Activated T-cell treated with anti-CD3 and anti-CD28 coated beads, Interleukin-2, amount 50 U/mL, for 72 hours (primary cell): ENCODE measurements at places on chromosomes 3 and 15. TPM values are rescaled to one million over a fixed set of nuclear protein-coding genes. Genes with fewer than 3 reads are reported as not detected.

The CCR3 gene
- not detected for total RNA-seq

- no peaks in the 10 kb centered on the region for H3K4me1 ChIP-seq
- peaks cover 20% of the 10 kb centered on the region for H3K36me3 ChIP-seq
- no peak for DNase-seq
- H3K27me3 ChIP-seq = no peaks in the 10 kb centered on the region
- H3K27ac ChIP-seq = no peak overlapping the region
These were observed 28.3 kb downstream of the MKRN2 start for GRCh38 chr3:12585181-12585580.

DNA sequence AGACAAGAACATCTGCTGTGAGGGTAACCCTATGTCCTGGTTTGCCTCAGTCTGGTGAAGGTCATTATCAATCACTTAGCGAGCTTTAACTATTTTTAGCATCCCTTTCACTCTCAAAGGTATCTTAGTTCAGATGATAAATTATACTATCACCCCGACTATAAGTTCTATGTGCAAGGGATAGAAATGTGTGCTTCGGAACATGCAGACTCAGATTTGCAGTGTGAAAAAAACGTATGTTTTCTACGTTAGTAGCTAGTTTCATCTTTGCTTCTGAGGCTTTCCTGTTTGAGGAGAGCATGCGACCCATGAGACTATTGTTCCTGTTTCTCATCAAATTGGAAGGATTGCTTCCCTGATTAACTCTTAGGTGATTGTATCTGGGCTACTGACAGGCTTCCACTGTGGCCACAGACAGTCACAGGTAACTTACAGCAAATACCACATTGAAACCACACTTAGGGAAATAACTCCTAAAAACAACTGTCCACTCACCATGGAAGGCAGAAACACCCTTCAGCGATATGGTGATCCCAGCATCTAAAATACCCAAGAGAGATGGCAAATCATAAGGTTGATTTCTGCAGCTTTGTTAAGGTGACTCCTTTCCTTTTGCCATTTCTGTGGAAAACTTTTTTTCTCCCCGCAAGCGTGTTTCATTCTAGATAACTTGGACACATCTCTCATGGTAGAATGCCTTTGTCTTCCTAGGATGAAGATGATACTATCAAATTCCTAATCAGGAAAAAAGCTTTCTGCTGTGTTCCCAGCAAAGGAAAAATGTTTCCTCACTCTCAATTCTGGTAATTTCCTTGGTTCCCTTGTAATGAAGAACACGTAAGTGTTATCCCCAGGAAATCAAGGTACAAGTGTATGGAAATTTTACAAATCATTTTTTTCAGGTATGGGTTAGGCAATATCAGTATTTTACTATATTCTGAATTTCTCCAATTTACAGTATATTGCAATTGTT, 5.2 kb downstream of the GCSAM start:
- peaks cover 70% of the 10 kb centered on the region for H3K4me1 ChIP-seq
- H3K27me3 ChIP-seq = no peaks in the 10 kb centered on the region
- H3K4me3 ChIP-seq = peak overlapping the region; percentile 53

DNA sequence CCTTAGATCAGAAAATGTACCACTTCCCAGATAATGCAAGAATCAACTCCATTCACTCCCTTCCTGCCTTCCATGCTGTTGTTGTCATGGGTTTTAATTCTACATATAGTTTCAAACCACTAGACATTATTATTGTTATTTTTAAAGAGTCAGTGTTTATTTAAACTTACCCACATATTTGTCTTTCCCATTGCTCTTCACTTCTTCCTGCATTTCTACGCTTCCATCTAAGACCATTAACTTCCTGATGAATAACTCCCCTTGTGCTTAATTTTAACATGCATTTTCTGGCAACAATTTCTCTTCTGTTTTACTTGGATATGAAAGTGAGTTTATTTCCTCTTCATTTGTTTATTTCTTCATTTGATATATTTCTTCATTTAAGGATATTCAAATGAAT, 127.1 kb upstream of the FHIT start:
- H3K4me1 ChIP-seq = peaks cover 5% of the 10 kb centered on the region
- H3K27me3 ChIP-seq = peaks cover 23% of the 10 kb centered on the region
- no peak overlapping the region for H3K27ac ChIP-seq
- no peak overlapping the region for H3K4me3 ChIP-seq
- no peaks in the 10 kb centered on the region for H3K36me3 ChIP-seq

DNA sequence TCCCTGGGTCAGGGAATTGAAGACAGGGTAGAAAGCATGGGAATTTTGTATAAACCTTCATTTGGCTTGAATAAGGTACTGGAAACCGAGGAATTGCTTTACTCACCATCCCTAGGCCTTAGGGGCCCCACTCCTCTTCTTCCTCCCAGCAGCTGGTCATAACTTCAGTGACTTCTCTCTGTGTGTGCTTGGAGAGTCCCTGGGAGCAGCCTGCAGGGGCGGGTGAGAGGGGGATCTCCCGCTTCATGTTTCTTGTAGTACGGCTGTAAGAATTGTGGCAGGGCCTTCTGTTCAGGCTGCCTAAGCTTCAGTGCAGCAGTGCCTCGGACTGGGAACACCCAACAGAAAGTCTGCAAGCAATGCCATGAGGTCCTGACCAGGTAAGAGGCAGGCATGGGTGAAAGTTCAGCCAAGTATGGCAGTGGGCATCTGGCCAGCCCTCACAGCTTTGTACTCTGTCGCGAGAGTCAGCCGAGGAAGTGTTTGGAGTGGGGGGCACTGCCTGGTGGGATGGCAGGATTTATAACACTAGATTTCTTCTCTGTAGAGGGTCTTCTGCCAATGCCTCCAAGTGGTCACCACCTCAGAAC, 1.7 kb upstream of the DNAJC17 start:
- peak overlapping the region; percentile 90 for H3K4me3 ChIP-seq
- H3K4me1 ChIP-seq = peaks cover 23% of the 10 kb centered on the region
- no peak overlapping the region for H3K27ac ChIP-seq
- no peaks in the 10 kb centered on the region for H3K27me3 ChIP-seq

GRCh38 chr3:98599647-98600411, 6.4 kb upstream of the CPOX start:
- H3K27me3 ChIP-seq = peaks cover 6% of the 10 kb centered on the region
- H3K4me3 ChIP-seq = no peak overlapping the region

DNA sequence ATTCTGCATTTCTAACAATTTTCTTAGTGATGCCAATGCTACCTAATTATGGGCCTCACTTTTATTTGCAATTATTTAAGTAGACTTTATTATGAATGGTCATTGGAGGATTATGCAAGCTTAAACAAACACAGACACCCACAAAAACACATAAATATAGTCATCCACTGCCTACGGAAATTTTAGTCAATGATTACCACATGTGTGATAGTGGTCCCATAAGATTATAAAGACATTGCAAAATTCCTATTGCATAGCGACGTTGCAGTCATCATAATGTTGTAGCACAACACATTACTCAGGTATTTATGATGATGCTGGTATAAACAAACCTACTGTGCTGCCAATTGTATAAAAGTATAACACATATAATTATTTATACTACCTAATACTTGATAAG, 247.8 kb upstream of the ALCAM start:
- no peak overlapping the region for H3K27ac ChIP-seq
- no peak for DNase-seq
- H3K4me3 ChIP-seq = no peak overlapping the region
- no peaks in the 10 kb centered on the region for H3K4me1 ChIP-seq
- H3K36me3 ChIP-seq = no peaks in the 10 kb centered on the region

DNA sequence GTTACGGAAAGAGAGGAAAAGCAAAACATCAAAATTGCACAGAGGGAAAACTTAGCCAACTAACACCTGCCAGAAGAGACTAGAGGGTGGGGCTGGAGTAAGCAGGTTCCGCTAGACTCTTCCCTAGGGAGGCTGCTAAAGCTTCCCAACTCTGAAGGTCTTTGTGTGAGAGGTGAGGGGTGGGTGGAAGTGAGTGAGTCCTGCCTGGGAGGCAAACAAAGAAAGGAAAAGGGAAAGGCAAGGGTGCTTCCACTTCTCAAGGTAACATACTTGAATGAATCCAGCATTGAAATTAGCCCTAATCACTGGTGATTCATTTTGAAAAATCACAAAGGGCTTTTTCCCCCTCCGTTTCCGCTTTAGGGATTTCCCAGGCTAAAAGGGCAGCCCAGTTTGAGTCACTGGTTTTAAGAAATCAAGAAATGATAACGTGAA, 220.5 kb upstream of the ADAMTS9 start:
- no peak for DNase-seq
- H3K27me3 ChIP-seq = no peaks in the 10 kb centered on the region
- no peak overlapping the region for H3K4me3 ChIP-seq
- no peaks in the 10 kb centered on the region for H3K4me1 ChIP-seq
